Activated naive CD4-positive, alpha-beta T cell treated with anti-CD3 and anti-CD28 coated beads, Interleukin-2, amount 10 ng/mL, durations not matched to agents 5 hours and 36 hours (primary cell): ENCODE measurements at places on chromosomes 3 and 15. TPM values are rescaled to one million over a fixed set of nuclear protein-coding genes. Genes with fewer than 3 reads are reported as not detected.

Gene GMPS
- 92.3 TPM for total RNA-seq

Gene RHO
- total RNA-seq, result not detected

Gene SLC25A36
- 49.6 TPM for total RNA-seq

Gene ATP13A5
- total RNA-seq, result not detected

Gene TMCO5A
- not detected for total RNA-seq

Gene NEK10
- total RNA-seq, result 0.53 TPM

Gene TRIM42
- total RNA-seq, result not detected

Gene CFAP91
- not detected for total RNA-seq

Gene FGF12
- not detected for total RNA-seq

Gene KPNA1
- 51.1 TPM for total RNA-seq

Gene NAA80
- total RNA-seq, result 35.3 TPM

Gene CCR1
- 2.0 TPM for total RNA-seq

Gene SNUPN
- total RNA-seq, result 29.7 TPM

Gene SGO1
- 29.9 TPM for total RNA-seq
